ENCODE measurements at places on chromosomes 11 and 22.

DNA sequence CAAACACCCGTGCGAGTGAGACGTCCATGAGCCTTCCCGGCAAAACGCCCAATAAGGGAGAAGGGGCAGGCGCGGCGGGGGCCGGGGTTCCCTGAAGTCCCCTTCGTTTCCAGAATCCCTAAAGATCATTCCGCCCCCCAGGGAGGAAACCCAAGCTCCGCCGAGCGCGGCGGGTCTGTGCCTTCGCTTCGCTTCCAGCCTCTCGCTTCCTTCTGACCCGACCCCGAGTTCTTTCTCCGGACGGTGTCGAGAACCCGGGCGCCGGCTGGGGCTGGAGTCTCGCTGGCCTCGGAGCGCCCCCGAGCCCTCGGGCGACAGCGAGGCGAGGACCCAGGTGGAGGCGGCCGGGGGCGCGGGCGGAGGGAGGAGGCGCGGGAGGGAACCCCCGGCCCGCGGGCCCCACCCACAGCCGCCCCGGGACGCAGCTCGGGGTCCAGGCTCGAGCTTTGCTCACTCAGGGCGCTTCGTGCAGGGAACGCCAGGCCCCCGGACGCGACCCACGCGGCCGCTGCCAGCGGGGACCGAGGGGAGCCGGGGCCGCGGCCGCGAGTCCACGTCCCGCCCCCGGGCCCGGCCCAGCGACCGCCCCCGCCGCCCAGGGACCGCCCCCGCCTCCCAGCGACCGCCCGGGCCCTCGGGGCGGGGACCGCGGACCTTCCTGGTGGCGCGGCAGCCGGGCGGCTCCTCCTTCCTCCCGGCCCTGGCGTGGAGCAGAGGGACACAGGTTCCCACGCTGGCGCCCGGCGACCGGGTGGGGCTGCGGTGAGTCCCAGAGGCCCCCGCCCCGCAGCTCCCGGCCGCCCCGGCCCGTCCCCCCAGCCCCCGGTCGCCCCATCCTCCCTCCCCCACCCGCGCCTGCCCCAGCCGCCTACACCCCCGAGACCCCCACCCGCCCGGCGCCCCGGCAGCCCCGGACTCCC lies at the start of gene PGGHG:
Gene PGGHG, plus strand, starts transcription at position 649 of the 920 bp plus-strand sequence. CDS start 691 bp downstream, outside the sequence.
- DNase-seq, result peak; percentile 41

GRCh38 chr22:35914665-35915476 lies 113.8 kb downstream of the RBFOX2 start:
- DNase-seq, result peak; percentile 81

GRCh38 chr22:42930810-42931420 lies 73.8 kb upstream of the ARFGAP3 start:
- no peak for DNase-seq

DNA sequence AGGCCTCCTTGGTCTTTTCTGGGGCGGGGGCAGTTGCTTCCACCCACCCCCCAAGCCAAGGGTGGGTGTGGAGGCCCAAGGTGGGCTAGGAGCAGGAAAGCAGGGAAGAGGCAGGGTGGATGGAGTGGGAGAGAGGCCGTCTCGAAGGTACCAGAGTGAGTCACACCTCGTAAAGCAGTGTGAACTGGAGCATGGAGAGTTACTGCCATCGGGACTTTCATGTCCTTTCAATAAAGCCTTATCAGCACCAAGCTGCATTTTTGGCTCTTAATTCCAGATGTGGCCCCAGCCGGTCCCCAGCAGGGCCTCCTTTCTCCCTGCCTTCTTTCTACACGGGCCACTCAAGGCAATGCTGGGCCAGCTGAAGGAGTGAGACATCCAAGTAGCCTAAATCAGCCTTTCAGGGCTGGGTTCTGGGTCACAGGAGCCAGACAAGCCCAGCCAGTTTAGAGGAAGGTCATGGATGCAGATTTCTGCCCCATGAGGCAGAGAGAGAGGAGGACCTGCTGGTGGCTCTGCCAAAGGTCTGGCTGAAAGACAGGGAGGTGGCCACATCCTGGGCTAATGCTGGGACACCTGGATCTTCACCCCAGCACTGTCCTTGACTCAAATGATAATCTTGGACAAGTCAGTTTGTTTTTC lies 59.0 kb upstream of the CD82 start:
- DNase-seq, result no peak

GRCh38 chr11:74050465-74050864 lies 41.6 kb upstream of the UCP3 start:
- DNase-seq, result no peak

DNA sequence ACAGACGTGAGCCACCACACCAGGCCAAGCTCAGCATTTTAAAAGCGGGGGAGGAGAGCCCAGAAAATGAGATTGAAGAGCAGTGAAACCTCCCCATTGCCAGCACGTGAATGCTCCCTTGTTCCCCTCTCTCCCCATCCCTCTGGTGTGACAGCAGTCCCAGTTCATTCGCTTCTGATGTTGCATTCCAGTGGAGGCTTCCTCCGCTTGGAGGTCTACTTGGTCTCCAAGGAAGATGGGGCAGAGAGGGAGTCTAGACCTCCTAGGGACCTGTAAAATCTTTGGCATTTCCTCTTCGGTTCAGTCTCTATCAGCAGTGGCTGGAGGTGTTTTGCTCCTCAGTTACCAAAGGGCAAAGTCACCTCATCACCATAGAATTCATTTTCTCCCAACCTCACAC lies 30.2 kb upstream of the EP300 start:
- no peak for DNase-seq

- DNase-seq, result no peak
Measured at GRCh38 chr11:6404342-6405051, 14.2 kb downstream of the SMPD1 start.

DNA sequence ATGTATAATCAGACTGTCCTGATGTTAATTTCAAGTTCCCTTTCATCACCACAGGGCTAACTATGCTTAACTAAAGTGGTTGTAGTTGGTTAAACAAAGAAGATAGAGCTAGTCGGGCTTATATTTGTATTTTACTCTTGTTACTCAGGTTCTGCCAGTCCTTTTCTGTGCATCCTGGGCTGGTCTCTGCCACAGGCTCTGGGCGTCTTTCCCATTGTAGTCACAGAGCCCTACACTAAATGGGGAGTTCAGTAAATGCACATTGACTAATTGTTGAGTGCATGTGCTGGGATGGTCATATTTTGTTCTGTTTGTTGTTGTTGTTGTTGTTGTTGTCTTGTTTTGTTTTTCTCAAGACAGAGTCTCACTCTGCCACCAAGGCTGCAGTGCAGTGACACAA lies 125.4 kb upstream of the PGR start:
- no peak for DNase-seq

GRCh38 chr11:114092953-114093352 lies 33.4 kb downstream of the ZBTB16 start:
- no peak for DNase-seq

- peak; percentile 22 for DNase-seq
Measured at GRCh38 chr11:6812390-6813005, 13.0 kb upstream of the OR6A2 start.

DNA sequence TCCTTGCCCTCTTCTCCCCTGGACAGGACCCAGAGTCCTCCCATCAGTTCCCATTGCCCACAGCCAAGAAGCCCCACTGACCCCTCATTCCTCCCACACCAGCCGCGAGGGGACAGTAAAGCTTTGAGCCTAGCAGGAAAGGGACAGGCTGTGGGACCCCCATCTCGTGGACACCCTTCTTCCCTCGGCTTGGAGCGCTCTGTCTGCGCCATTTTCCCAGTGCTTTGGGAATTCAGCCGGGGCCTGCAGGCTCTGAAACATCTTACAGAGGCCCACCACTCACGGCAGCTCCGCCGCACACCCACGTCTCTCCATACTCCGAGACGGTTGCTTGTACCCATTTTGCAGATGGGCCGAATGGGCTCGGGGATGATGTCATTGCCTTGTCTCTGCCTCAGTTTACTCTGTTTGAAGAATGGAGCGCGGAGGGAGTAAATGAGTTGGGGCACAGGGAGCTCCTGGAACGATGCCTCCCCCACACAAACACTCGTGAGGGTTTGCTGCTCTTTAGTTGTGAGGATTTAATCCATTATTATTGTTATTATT lies 447.7 kb downstream of the TBC1D22A start:
- no peak for DNase-seq

GRCh38 chr11:35511666-35512065 lies 13.8 kb downstream of the PAMR1 start:
- no peak for DNase-seq

DNA sequence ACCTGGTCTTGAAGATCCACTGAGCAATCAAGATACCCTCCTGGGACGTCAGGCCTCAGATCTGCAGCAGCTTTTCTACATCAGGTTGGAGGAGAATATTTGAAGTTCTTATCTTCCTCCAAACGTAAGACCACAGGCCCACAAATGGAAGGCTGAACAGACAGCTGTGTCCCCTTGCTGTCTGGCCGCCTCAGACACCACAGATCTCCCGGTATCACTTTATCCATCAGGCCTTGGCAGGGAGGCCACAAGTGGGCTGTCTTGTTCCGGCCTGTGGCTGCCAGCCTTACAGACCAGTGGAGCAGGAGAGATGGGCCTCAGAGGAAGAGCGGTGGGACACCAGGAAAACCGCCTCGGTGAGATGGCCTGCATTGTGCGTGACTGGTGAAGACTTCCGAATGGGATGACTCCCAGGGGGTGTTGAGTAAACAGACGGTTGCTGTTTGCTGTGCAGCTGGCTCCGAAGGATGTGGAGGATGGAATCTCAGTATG lies 15.9 kb downstream of the UBASH3B start:
- DNase-seq, result no peak

DNA sequence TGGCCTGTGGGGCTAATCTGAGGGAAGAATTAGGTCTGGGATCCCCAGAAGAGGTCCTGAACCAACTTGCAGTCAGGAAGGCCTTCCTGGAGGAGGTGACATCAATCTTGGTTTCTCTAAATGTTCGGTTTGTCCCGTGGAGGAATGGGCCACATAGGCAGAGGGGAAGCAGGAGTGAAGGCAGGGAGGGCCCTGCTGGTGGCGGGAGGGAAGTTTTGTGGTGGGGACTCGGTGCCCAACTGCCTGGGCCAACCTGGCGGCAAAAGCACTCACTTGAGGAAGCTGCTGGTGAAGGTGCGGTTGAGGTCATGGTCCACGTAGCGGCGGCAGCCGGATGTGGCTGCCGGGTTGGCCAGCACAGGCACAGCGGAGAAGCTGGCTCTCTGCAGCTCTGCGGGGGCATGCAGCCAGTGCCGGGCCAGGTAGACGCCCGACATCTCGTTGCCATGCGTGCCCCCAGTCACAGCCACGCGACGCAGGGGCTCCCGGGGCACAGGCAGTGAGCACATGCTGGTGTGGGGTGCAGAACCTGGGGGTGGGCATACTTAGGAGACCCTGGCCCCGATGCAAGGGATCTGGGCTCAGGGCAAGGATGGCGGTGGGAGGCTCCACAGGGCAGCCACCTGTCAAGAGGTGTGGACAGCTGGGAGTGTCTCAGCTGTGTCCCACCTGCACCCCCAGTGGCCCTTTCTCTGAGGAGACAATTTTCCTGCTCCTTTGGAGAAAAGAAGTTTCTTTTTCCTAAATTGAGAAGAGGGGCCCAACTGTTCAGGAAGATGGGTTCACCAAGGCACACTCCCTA lies 3.8 kb downstream of the ACY3 start:
- DNase-seq, result no peak

- DNase-seq, result no peak
Measured at GRCh38 chr11:100151944-100152343, 535.1 kb upstream of the ARHGAP42 start.

- DNase-seq, result no peak
Measured at GRCh38 chr11:3830730-3831129, 10.0 kb downstream of the RHOG start.

GRCh38 chr22:29753808-29754657 lies 12.8 kb downstream of the ZMAT5 start:
- DNase-seq, result no peak

DNA sequence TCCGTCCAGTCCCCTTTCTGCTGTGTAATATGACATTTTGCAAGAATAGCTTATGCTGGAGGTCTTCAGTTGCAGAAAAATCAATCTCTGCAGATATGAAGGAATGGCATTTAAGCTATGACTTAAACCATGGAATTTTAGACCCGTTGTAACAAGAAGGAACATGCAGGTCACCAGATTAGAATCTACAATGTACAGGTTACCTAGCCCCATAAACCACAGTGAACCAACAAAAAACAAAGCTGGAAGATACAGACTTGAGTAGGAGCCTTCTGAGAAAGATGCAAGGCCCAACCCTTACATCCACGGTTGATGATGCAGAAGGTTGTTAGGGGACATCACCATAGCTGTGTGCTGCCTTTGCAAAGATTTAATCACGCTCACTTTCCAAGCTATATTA lies 132.5 kb downstream of the WT1 start:
- DNase-seq, result no peak

DNA sequence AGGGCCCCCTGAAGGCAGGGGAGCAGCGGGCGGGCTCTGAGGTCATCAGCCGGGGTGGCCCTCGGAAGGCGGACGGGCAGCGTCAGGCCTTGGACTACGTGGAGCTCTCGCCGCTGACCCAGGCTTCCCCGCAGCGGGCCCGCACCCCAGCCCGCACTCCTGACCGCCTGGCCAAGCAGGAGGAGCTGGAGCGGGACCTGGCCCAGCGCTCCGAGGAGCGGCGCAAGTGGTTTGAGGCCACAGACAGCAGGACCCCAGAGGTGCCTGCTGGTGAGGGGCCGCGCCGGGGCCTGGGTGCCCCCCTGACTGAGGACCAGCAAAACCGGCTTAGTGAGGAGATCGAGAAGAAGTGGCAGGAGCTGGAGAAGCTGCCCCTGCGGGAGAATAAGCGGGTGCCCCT lies 50.1 kb upstream of the GCAT start:
- DNase-seq, result no peak

DNA sequence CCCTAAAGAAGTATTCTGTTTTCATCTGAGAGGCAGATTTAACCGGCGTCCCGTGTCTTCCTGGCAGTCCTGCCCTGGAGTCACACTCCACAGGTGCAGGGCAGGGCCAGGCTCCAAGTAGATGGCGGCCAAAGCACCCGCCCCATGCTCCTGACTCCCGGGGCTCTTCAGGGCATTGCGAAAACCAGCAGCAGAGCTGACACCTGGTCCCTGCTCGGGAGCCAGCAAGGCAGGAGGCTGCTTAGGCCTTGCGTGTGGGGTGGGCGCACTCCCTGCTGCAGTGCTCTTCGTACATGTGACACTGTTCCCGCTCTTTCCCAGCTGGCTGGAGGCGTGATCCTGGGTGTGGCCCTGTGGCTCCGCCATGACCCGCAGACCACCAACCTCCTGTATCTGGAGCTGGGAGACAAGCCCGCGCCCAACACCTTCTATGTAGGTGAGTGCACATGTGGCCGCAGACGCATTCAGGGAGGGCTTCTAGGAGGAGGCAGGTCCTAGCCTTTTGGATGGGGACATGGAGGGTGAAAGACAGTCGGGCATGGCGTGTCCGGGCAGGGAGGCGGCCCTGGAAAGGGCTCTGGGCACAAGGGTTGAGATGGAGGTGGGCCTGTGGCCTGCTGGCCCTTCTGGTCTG lies 10.3 kb upstream of the TSSC4 start:
- no peak for DNase-seq

DNA sequence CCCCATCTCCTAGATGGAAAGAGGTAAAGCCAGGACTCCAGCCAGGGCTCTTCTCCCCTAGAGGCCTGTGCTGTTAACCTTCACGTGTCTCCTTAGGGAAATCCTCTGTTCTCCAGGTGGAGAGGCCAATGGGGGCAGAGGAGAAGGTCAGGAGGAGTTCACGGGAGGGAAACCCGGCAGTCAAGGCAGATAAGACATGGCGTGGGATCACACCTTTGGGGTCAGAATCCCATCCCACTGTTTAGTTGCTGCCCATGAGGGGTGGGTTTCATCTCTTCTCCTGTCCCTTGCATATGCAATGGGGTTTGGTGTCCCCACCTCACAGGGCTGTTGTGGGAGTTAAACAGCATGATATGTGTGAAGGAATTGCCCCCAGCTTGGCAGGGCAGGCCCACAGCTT lies 469.7 kb downstream of the TBC1D22A start:
- DNase-seq, result no peak

- no peak for DNase-seq
Measured at GRCh38 chr22:37079668-37080171, 28.2 kb downstream of the KCTD17 start.

GRCh38 chr11:34540870-34541269 lies 27.3 kb upstream of the ELF5 start:
- DNase-seq, result no peak
